Kasumi-1 (cell line): ENCODE measurements at places on chromosomes 2 and 18.

- no peak for DNase-seq
Measured at GRCh38 chr2:234137400-234138014, 87.0 kb downstream of the SPP2 start.

GRCh38 chr18:35933982-35934381, 38.5 kb upstream of the RMP24 start:
- no peak for DNase-seq

DNA sequence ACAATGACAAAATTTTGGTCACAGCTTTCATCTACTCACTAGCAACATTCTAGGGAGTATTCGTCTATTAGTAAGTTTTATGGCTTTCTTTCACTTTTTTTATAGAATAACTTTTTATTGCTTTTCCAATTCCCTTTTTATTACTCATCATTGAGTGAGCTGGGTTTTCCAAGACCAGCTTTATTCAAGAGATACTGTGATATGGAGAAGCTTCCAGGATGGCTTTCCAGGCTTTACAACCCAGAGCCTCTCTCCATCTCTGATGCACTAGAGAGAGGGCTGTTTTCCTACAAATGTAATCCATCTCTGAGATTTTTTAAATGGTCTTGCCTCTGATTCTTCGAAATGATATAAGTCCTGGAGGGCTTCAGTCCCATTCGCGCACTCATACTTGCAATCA, 118.3 kb downstream of the LDLRAD4 start:
- DNase-seq, result no peak

DNA sequence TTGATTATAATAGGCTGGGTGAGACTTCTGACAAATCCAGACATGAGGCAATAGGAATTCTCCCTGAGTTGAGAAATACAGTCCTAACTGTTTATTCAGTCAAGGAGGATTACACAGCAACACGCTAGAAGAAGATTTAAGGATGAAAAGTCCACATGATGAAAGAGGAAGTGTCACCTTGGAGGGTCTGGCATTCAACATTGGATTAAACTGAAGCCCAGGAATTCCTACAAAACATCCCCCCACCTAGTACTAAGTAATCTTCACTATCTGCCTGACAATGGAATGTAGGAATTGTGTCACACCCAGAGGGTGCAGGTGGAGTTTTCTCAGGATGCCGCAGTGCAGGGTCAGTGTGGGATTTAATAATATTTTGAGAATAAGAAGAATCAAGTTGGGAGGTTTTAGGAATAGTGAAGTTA, 142.4 kb downstream of the SOCS6 start:
- no peak for DNase-seq

DNA sequence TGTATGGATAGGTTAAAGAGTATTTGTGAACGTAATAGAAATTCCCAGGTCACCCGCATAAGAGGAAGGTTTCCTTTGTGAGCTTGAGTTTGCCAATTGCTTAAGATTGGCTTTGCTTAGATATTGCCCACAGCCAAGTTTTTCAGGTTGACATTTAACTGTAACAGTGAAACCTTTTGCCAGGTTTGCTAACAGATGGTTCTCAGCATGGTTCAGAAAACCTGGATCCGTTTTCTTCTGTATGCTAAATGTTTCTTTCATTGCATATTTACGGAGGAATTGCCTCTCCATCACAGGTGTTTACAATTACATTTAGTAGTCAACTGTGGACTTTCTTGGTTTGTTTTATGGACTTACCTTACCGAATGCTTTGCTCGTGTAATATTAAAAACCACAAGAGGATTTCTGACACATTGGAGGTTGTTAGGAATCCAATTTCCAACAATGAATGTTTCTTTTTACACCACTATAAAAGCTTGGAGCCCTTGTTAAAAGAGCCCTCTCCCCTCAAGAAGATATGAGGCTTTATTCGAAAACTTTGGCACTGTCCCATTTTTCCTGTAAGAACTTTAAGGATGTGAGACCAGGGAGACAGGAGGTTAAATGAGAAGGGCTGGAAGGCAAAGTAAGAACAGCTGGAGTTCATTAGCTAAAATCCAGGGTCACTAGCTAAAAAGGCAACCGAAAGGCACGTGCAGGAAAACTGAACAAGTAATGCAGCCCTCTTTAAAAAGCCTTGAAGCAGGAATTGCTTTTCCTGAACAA, 7.8 kb downstream of the CDK15 start:
- no peak for DNase-seq

- no peak for DNase-seq
Measured at GRCh38 chr2:238573065-238573778, 146.5 kb downstream of the ASB1 start.

DNA sequence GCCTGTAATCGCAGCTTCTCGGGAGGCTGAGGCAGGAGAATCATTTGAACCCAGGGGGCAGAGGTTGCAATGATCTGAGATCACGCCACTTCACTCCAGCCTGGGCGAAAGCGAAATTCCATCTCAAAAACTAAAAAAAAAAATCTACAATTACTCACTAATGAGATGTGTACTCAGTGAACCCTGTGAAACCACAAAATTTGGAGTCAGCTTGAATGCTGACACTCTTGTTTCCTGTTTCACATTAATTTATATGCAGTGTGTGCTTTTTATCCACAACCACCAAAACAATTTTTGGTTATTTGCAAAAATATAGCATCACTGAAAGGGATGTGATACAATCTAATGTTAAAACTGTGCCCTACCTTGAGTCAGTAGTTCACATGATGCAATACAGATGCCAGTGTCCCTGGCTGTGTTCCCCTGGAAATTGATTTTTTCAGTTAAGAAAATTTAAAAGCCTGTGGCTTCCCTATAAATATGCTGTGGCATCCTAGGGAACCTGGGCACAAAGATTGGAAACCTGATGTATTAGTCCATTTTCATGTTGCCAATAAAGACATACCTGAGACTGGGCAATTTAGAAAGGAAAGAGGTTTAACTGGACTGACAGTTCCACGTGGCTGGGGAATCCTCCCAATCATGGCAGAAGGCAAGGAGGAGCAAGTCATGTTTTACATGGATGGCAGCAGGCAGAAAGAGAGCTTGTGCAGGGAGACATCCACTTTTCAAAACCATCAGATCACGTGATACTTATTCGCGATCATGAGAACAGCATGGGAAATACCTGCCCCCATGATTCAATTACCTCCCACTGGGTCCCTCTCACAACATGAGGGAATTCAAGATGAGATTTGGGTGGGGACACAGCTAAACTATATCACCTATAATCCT, 337.5 kb upstream of the NT5C1B start:
- no peak for DNase-seq

GRCh38 chr2:157856187-157856515, 20.0 kb downstream of the ACVR1 start:
- DNase-seq, result no peak

GRCh38 chr2:132936791-132937190, 266.8 kb upstream of the LYPD1 start:
- DNase-seq, result no peak

GRCh38 chr2:30266051-30266621, 34.8 kb downstream of the LBH start:
- peak; percentile 77 for DNase-seq

DNA sequence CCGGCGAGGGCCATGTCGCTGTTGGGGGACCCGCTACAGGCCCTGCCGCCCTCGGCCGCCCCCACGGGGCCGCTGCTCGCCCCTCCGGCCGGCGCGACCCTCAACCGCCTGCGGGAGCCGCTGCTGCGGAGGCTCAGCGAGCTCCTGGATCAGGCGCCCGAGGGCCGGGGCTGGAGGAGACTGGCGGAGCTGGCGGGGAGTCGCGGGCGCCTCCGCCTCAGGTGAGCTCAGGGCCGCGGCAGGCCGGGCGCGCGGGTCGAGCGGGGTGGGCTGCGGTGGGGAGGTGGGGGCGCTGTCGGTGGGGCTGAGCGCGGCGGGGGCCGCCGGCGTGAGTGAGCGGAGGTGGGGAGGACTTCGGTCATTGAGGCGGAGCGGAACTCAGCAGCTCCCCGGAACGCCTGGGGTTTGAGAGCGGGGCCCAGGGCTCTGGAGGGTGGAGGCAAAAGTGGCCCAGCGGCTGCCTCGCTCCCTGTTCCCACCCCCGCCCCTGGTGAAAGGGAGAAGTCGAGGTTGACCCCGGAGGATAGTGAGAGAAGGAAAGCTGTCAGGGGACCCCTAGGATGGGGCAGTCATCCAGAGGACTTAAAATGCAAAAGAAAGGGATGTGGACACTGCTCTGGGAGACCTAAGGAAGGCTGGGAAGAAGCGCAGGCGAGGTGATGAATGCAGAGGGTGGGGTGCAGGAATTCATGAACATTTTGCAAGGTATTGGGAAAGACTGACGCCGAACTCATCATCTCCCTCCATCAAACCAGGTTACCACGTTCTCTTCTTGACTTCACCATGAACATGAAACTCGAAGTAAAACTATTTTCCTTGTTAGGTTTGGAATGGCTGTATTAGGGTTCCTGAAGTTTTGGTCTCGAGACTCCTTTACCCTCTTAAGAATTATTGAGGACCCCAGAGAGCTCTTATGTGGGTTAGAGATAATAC, 633 bp downstream of the MALT1 start:
- DNase-seq, result peak; percentile 41

DNA sequence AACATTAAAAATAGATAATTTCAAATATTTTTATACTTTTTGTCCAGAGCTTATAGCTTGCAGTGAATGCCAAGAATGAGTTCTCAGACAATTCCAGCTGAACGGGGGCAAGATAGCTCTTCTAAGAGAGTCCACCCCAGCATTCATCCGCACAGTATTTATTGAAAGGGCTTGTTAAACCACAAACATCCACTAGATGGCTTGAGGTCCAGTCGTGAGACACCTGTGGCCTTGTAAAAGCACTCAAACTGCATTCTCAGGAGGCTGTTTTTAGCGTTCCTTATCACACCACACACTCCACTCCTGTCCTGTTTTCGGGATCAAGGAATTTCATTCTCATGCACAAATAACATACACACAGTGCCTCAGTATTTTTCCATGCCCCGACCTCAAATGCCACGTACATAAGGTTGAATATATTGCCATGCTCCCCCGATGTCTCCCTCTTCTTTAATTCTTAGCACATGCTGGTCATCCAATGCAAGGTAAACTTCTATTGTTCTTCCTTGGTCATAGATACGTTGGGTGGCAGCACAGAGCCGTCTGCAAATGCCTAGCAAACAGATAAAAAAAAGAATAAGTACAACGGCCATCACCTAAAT, 47.4 kb downstream of the DNAJC10 start:
- DNase-seq, result peak; percentile 59

- no peak for DNase-seq
Measured at GRCh38 chr2:72695676-72696075, 130.2 kb downstream of the EXOC6B start.

DNA sequence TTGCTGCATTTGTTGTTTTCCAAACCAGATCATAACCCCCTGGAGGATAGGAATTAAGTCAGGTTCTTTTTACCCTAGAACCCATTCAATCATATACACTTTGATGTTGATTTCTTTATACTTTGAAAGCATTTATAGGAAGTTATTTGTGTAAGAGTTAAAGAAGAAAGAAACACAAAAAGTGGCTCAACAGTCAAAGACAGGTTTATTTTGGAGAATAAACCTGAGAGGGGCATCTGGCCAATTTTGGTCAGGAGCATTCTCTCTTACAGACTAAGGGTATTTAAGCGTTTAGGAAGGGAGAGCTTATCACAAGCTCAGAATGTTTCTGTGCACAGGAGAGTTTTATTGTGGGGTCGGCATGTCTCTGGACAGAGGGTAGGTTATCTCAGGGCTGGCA, 398.0 kb downstream of the SPAG16 start:
- DNase-seq, result no peak

DNA sequence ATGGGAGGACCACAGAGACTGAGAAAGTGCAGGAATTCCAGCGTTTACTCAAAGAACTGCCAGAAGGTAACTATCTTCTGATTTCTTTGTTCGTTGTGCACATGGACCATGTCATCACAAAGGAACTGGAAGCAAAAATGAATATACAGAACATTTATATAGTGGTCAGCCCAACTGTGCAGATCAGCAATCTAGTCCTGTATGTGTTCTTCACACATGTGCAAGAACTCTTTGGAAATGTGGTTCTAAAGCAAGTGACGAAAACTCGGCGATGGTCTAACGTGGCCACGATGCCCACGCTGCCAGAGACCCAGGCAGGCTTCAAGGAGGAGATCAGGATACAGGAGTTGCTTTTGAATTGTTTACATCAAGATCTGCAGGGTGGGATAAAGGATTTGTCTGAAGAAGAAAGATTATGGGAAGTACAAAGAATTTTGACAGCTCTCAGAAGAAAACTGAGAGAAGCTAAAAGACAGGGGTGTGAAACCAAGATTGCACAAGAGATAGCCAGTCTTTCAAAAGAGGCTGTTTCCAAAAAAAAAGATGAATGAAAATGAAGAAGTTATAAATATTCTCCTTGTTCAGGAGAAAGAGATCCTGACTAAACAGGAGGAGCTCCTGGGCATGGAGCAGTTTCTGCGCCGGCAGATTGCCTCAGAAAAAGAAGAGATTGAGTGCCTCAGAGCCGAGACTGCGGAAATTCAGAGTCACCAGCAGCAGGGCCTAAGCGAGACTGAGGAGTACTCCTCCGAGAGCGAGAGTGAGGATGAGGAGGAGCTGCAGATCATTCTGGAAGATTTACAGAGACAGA, 8.3 kb upstream of the CHST10 start:
- peak; percentile 24 for DNase-seq

DNA sequence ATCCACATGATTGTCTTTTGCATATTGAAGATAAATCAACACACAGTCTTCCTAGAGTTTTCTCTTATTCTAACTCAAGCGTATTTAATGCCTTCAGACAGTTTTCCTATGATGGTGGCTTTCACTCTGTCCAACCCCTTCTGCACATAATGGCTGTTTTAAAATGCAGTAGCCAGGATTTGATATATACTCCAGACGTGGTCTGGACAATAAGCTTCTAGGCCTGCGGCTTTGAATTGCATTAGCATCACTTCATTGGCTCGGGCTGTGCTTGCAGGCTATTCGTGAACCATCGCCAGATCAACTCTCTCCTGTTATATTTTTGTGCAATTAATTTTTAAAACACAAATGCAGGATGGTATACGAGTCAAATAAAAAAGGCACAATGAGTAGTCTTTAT, 235.3 kb downstream of the BCL2 start:
- DNase-seq, result no peak

GRCh38 chr2:235170016-235170415, 218.2 kb downstream of the SH3BP4 start:
- DNase-seq, result no peak

DNA sequence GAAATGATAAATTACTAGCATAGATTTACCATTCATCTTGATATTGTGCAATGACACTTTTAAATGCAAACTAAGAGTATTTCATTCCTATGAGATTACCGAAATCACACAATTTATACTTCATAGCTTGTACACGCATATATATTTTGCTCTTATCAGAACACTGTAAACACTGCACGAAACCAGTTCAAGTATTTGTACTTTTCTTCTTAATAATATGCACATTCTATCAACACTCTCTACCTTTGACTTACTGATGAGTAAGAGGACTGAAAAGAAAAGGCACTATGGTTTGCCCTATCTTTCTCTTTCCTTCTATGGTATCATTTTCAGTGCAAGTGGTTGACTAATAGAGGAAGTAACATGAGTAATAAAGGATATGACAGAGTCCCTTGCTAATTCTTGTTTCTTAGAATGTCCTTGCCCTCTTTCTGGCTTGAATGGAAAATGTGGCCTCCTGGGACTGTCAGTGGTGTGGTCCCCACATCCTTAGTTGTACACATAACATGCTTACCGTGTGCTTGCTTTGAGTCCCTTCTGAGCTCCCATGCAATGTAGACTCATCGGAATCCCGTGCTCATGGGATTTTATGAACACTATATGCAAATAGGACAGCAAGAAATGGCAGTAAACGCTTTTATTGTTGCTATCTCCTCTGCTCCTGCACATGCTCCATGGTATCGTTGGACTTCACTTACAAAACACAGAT, 363.5 kb upstream of the TNP1 start:
- peak; percentile 71 for DNase-seq
